ENCODE measurements at places on chromosomes 4 and X. TPM values are rescaled to one million over a fixed set of nuclear protein-coding genes. Genes with fewer than 3 reads are reported as not detected.

IQCM gene
- not detected for total RNA-seq

LDB2 gene
- total RNA-seq = not detected

GABRE gene
- total RNA-seq = not detected

JAKMIP1 gene
- 3.1 TPM for total RNA-seq

DNA sequence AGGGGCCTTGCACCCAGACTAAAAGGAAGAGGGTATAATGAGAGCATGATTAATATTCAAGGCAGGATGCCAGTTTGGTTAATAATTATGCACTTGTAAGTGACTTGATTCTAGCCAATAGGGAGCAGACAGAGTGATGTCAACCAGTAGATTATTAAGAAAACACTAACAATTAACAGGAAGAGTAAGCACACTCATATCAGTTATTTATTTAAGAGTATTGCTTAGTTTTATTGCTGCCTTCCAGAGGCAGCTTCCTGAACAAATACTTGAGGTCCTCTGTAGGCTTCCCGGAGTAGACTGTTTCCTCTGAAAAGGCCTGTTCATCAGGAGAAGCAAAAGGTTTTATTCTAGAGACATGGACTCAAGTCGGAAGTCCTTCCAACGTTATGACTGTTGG, 129.1 kb upstream of the AFF2 start:
- no peak for DNase-seq

- no peak for DNase-seq
Observed at GRCh38 chr4:173415092-173415491, 16.2 kb upstream of the SCRG1 start.

- no peak for DNase-seq
Observed at GRCh38 chrX:141439651-141440050, 144.9 kb downstream of the SPANXA1 start.

- DNase-seq = no peak
Observed at GRCh38 chrX:109687903-109688302, 45.2 kb downstream of the ACSL4 start.

DNA sequence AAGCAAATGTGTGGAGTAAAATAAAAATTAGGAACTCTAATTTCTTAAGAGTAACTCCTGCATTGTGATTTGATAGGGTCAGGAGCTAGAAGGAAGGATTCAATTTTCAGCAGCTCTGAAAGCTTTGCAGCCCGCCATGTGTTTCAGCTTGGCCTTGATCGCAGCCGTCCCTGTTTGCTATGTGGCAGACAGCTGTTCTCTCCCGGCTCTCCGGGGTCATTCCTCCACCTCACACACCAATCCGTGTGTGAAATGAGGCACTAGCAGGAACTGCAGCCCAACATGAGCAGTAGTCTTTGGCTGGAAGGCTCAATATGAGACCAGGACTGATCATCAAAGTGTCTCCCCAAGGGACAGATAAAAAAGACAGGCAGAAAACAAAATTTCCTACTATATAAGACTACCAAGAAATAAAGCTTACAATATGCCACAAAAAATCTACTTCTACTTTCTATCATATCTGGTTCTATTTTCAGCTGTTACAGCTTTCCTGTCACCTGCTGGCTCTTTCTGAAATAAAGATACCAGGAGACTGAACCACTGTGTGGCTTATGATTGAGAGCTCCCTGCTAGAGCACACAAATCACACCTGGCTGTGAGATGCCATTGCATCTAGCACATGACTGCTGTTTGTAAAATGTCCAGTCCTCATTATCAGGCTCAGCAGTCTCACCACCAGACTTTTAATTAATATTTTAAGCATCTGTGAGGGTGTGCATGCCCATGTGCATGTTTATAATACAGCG, 44.1 kb upstream of the SEC24B start:
- DNase-seq = no peak

- no peak for DNase-seq
Observed at GRCh38 chr4:73979407-73979957, 2.3 kb downstream of the PF4 start.

- no peak for DNase-seq
Observed at GRCh38 chr4:77804471-77804870, 14.7 kb downstream of the CNOT6L start.

- no peak for DNase-seq
Observed at GRCh38 chrX:106510713-106511403, 100.9 kb upstream of the RADX start.

- no peak for DNase-seq
Observed at GRCh38 chrX:155028877-155029291, 2.2 kb downstream of the FUNDC2 start.

DNA sequence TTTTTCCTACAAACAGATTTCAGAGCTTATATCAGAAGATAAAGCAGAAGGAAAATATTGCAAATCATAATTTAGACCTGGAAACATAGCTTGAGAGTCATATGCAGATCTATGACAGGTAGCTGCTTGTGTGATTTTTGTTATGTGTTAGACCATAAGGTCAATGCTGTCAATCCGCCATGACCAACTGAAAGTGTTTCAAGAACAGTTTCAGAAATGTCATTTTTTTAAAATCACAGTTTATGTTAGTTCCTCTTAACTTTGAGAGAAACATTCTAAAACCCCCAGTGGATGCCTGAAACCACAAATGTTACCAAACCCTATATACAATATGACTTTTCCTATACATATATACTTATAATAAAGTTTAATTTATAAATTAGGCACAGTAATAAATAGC, 391.3 kb upstream of the FAM241A start:
- no peak for DNase-seq

DNA sequence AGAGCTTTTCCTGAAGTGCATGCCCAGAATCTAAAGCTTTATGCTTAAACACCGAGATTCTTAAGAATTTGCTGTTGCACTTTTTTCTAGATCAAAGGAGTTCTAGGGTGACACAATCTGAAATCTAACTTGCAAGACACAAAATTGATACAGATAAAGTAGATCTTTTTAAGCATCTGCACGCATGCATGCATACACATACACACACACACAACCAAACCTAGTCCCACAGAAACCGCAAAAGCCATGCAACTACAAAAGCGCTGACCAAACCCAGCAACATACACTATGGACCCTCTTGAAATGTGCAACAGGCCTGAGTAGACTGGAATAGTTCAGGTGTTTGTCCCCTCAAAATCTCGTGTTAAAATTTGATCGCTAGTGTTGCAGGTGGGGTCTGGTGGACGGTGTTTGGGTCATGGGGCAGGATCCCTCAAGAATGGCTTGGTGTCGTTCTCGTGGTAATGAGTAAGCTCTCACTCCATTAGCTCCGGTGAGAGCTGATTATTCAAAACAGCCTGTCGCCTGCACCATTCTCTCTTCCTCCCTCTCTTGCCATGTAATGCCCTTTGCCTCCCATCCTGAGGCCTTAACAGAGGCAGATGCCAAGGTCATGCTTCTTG, 52.7 kb downstream of the IRF2 start:
- peak; percentile 39 for DNase-seq

DNA sequence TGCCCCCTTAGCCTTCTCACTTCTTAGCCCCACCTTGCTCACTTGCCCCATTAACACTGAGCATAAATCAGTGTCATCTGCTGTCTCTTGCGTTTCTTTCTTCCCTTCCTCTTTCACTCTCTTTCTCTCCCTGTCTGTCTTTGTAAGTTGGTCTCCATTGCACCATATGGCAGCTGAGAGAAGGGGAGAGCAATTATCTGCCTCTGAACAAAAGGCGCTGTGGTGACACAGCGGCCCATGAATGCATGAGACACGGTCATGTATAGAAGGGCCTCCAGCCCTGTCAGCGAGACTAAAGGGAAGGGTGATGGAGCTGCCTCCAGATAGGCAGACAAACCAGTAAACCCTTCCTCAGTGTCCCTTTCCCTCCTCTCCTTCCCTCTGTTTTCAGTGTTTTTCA, 88.8 kb upstream of the PCDH18 start:
- no peak for DNase-seq

GRCh38 chr4:7016512-7016911, 26.7 kb upstream of the TADA2B start:
- no peak for DNase-seq

DNA sequence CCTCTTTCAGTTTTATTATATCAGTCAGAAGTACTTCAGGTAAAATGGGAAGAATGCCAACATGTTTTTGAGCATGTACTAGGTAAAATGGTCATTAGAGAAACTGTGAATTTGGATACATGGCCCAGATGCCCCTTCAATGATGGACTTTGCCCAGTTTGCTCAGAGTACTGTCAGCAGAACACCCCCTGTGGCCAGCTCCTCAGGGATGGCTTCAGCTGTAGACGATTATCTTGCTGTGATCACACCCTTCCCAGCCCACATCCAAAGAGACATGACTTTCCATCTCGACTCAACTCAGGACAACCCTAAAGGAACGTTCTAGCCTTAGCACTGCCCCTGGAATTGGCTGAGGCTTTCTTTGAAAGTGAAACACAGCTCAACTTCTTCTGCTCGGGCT, 439.1 kb downstream of the PACRGL start:
- DNase-seq = no peak

GRCh38 chr4:151217326-151217725, 59.6 kb upstream of the PRSS48 start:
- DNase-seq = no peak

GRCh38 chr4:71446479-71447081, 107.8 kb downstream of the SLC4A4 start:
- DNase-seq = no peak

DNA sequence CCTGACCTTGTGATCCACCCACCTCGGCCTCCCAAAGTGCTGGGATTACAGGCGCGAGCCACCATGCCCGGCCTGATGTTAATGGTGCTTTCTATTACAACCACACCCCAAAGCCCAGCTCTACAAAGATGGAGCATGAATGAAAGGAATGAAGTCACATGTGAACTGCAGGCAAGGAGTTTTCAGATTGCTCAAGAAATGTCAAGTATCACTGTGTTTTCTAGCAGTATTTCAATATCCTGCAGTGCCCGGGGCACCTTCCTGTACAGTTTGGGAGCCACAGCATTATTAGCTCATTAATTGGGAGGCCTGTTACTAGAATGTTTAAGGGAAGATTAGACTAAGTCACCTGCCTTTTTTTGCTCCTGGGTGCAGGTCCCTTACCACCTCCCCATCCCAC, 40.1 kb downstream of the PRIMPOL start:
- no peak for DNase-seq

DNA sequence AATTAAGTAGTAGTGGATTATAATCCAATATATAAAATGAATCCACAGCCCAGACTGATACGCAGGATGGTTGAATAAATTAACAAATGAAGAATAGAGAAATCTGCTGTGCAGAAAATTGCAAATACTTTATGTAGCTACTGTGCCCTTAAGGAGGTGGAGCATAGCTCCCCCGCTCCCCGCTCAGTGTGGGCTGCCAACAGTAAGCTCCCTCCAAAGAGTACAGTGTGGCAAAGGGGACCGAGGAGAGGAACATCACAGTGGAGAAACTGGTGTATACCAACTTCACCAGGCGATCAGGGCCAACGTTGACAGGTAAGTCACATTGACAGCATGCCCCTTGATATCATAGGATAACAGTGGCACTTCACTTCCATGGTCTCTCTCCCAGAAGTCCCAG, 57.9 kb upstream of the CLDN34 start:
- no peak for DNase-seq
